ENCODE measurements at places on chromosomes 6 and 20.

DNA sequence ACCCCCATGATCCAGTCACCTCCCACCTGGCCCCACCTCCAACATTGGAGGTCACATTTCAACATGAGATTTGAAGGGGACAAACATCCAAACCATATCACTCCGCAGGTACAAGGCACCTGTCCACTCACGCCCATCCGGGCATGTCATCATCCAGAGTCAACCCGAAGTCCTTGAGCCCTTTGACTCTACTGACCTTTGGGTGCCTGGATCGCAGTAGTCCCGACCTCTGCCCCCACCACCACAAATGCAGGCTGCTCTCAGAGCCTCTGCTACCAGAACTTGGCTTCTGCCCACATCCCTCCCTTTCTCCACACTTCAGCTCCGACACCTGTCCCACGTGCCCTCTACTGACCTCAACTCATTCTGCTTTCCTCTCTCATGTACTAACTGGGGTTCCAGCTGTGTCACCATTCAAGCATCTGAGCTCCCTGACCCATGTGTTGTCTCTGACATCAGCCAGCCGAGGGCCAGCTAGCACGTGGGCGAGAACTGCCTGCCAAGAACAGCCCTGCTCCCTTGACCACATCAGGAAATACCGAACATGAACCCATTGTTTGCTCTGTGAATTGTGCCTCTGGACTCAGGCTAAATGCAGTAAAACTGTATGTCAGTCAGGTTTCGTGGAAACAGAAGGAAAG is 498.3 kb upstream of the SULF2 start:
- DNase-seq: peak; percentile 82

DNA sequence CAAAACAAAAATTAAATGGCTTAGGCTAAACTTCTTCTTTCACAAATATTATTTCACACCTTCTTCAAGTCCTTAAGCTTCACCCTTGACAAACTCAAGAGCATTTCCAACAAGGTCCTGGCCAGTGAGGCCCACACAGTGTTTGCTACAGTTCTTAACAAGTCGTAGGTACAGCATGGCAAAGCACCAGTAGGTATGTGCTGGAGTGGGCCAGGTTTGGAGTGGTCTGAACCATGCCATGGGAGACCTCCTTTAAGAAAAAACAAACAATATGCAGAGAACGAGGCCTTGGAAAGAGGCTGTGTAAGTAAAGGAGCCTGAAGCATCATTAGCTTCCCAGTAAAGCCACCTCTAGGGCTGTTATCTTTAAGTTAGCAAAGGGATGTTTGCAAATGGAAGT is 154.3 kb upstream of the SNX9 start:
- no peak for DNase-seq

GRCh38 chr6:123838505-123839234 is 35.0 kb downstream of the NKAIN2 start:
- DNase-seq: no peak

- peak; percentile 84 for DNase-seq
These were observed 322.2 kb downstream of the SOX4 start for GRCh38 chr6:21915707-21916260.

- no peak for DNase-seq
These were observed 74.8 kb upstream of the SNRPB2 start for GRCh38 chr20:16654858-16655535.

DNA sequence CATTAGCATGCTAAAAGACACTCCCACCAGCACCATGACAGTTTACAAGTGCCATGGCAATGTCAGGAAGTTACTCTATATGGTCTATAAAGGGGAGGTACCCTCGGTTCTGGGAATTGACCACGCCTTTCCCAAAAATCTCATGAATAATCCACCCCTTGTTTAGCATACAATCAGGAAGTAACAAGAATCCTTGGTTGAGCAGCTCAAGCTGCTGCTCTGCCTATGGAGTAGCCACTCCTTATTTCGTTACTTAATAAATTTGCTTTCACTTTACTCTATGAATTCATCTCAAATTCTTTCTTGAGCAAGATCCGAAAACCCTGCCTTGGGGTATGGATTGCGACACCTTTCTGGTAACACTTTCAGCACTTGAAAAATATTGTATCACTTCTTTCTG is 243.0 kb downstream of the BMP2 start:
- DNase-seq: no peak

Data from fibroblast of skin of scalp (primary cell).